CD4-positive, alpha-beta T cell treated with Interleukin-21 for 1 hour (primary cell): ENCODE measurements at places on chromosomes 2 and 18.

DNA sequence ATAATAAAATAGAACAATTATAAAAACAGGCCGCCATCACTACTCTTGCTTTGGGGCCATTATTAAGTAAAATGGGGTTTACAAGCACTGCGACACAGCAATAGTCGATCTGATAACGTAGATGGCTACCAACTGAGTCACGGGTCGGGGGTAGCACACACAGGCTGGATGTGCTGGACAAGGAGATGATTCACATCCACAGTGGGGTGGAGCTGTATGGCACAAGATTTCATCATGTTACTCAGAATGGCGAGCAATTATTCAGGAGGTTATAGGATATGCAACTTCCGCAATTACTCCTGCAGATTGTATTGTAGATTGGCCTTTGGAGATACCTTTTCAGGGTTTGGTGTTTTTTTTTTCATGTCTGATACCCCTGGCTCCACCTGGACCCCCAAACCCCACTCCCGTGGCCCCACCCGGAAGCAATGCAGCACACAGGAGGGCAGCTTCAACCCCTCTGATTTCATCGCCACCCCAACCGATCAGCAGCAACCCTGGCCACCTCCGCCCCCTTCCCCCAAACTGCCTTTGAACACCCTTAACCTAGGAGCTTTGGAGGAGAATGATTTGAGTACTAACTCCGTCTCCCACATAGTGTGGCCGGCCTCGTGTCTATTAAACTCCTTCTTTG, 21.4 kb upstream of the MLPH start:
- no peak for DNase-seq

DNA sequence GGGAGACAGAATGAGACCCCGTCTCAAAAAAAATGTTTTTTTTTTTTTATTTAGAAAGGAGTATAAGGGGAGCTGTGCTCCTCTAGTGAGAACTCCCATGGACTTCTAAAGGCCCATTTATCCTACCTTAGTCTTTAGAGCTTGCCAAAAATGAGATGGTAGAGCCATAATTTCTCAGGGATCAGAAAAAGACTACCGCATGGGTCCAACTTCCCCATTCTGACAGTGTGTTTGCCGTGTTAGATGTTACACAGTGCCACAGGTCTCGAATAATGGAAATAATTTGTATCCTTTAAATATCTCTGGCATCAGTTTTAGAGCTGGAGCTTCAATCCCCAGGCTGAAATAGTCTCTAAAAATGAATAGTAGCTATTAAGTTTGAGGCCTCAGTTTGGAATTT, 6.0 kb upstream of the SLC39A10 start:
- no peak for DNase-seq

- DNase-seq: no peak
Measured at GRCh38 chr18:11991021-11991795, 9.9 kb downstream of the IMPA2 start.

DNA sequence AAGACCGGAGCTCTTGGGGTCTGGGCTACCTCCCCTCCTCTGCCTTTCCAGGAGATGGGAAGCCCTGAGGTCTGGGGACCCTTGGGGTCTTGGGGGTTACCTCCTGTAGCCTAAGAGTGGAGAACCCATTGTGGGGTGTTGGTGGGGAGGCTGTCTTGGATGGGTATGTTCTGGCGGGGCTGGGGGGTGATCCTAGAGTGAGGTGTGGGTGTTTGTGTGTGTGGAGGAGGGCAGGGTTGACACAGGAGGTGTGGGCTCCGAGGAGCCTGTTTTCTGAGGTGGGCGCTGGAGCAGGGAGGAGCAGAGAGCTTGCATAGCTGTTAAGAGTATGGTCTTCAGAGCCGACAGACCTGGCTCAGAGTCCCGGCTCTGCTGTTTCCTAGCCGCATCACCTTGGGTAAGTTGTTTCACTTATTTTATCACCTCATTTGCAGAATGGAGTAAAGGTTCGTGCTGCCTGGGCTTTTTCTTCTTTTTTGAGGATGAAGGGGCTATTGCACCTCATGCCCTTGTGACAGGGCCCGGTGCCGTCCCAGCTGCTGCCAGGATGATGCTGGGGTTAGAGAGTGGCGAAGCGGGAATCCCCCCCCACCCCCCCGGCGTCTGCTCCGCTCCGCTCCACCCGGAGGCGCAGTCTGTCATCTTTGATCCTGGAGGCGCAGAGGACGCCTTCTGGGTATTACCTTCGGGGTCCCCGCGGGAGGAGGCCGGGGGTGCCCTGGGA, 17.2 kb downstream of the TET3 start:
- DNase-seq: no peak

DNA sequence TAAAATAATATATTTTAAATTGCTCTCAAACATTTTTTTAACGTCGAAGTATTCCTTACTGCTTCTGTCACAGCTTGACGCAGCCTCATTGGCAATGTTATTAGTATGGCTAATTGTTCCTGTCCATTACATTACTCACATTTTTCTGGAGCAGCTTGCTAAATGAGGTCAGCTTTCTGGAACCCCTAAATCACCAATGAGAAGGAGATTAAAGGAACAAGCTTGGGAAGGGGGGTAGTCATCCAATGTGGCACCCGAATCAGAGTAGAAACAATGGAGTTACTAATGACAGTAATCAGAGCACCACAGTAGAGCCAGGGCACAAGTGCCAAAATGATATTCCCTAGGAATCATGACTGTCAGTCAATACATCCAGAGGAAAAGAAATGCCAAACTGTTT, 5.1 kb downstream of the NEUROD1 start:
- no peak for DNase-seq

DNA sequence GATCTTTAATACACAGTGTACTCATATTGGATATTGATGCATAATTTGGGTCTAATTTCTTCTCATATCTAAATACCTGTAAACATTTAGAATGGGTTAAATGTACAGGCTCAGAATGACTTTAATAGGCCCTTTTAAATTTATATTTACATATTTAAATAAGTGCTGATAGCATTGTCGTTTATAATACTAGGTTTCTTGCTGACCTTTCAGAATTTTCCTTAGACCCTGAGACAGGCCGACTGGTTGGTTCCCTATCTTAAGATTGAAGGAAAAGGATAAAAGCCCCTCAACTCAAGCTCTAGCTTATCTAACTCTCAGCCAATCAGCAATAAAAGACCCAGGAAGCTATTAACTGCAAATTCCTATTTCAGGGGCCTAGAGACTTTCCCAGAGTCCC, 67.8 kb upstream of the HNMT start:
- no peak for DNase-seq

DNA sequence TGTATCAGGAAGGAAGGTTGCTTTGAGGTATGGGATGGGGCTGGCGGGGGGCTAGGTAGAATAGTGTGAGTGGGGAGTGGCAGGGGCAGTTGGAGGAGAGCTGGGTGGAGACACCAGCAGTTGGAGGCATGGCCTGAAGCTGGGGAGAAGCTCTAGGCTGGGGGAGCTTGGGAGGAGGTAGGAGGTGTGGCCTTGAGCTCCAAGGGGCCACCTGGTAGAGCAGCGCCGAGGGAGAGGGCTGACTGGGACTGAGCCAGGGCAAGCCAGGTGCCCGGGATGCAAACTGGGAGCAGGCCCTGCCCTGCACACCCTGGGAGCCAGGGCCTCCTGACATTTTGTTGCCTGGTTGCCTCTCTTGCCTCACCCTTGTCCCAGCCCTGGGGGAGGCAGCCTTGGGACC, 33.1 kb upstream of the PDIA6 start:
- no peak for DNase-seq

DNA sequence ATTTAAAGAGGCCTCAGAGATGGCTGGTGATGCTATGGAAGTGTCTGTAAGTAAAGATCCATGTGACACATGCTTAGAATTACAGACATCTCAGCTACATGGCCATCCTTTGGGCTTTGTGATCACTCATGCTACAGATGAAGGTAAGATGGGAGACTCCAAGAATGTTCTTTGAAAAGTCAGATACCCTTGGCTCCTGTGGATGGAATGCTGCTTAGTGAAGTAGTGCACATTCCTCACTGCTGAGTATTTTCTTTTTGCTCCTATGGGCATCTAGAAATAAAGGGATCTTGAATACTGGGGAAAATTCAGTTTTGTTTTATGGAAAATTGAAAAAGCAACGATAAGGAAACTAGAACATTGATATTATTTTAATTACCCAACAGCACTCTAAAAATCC, 55.2 kb upstream of the REV1 start:
- no peak for DNase-seq

DNA sequence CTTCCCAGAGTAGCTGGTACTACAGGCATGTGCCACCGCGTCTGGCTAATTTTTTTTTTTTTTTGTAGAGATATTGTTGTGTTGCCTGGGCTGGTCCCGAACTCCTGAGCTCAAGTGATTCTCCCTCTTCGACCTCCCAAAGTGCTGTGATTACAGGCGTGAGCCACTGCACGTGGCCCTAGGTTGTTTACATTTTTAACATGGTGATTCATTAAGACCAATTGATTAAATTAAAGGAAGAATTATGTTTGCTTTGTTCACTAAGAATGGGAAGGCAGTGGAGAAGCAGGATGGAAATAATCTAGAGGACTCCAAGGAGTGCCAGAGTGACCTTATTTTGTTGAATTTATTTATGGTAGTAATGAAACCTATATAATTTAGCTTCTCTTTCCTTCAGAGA, 7.5 kb downstream of the LCLAT1 start:
- no peak for DNase-seq

DNA sequence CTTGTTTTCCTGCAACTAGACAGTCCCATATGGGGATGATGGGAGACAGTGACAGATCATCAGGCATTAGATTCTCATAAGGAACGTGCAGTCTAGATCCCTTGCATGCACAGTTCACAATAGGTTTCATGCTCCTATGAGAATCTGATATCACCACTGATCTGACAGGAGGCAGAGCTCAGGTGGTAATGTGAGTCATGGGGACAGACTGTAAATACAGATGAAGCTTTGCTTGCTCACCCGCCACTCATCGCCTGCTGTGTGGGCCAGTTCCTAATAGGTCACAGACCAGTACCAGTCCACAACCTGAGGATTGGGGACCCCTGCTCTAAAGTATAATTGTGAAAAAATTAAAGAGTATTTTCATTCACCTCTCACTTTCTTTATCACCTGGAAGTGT, 23.6 kb upstream of the RAB1A start:
- DNase-seq: no peak

GRCh38 chr2:26352892-26353291, 6.3 kb upstream of the ADGRF3 start:
- no peak for DNase-seq

- no peak for DNase-seq
Measured at GRCh38 chr2:196415384-196415783, 224.1 kb upstream of the CCDC150 start.

DNA sequence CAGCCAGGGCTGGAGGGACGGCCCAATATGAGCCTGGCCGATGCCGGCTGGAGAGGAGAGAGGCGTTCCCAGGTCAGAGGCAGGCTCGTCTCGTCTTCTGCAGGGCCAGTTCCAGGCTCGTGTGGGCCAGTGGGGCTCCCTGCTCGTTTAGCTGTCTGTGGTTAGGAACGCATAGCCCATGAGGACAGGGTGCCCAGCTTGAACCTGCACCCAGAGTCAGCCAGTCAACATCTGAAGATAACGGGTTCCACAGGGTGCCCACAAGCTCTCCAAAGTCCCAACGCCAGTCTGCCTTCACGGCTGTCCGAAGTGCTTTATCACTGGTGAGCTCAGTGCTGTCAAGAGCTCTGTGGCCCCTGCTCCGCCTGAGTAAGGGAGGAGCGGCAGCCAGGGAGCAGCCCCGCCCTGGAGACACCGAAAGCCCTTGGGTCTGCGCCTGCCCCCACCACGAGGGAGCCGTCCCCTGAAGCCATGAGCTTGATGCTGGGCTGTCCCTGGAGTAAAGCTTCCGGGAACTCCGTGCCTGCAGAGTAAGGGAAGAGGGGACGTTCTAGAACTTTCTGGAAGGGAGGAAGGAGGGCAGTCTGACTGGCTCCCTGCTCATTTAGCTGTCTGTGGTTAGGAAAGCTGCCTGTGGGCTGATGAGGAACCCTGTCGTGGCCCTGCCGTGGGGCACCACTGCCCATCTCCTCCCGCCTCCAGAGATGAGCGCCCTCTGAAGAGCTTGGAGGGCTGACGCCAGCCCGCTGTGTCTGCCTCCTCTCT, 2.7 kb upstream of the HSBP1L1 start:
- DNase-seq: no peak
